ENCODE measurements at places on chromosomes 1 and 21. TPM values are rescaled to one million over a fixed set of nuclear protein-coding genes. Genes with fewer than 3 reads are reported as not detected.

- H3K4me1 ChIP-seq: no peaks in the 10 kb centered on the region
- peaks cover 6% of the 10 kb centered on the region for H3K27me3 ChIP-seq
- H3K4me3 ChIP-seq: no peak overlapping the region
- no peak overlapping the region for H3K27ac ChIP-seq
- no peak for DNase-seq
- H3K36me3 ChIP-seq: no peaks in the 10 kb centered on the region
These were observed 42.0 kb downstream of the PROX1 start for GRCh38 chr1:214029796-214030195.

DNA sequence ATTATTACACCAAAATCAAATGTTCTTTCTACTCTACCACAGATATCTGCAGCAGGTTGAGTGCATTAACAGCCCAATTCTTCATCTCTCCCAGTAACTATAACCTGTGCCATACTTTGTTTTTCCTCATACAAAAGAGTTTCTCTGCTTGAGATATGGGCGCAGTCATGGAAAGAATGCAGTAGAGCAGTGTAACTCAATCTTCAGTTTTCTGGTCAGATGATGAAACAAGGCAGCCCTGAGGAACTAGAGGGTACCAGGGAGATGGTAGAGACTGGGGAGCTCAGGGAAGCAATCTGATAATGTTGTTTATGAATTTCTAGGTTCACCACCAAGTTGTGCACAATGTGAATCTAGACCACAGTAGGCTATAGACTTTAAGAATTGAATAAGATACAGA is 39.6 kb downstream of the ASPM start:
- H3K36me3 ChIP-seq: peaks cover 84% of the 10 kb centered on the region

DNA sequence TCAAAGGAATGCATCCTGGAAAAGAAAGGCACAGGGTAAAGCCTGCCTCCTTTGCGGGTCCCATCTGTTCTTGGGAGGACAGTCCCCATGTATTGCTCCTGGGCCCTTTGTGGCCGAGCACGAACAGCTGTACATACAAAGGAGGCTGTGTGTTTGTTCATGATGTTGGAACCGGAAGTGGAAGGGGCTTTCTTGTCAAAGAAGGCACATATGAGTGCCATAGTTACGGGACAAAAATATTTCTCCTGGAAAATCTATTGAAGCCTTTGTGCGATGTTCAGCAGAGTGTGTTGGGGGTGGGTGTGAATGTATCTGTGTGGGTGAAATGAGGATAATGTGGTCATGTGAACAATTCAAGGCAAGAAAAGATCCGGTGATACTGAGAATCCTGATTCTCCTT is 297.6 kb downstream of the DISC1 start:
- H3K27ac ChIP-seq: no peak overlapping the region
- DNase-seq: no peak
- H3K4me1 ChIP-seq: peaks cover 19% of the 10 kb centered on the region
- H3K4me3 ChIP-seq: no peak overlapping the region
- peaks cover 8% of the 10 kb centered on the region for H3K36me3 ChIP-seq
- peaks cover 2% of the 10 kb centered on the region for H3K27me3 ChIP-seq

- DNase-seq: peak; percentile 80
- peaks cover 2% of the 10 kb centered on the region for H3K27me3 ChIP-seq
- no peak overlapping the region for H3K27ac ChIP-seq
These were observed 39.6 kb upstream of the LDLRAP1 start for GRCh38 chr1:25503551-25504426.

GRCh38 chr1:70397013-70397412 is 14.1 kb upstream of the CTH start:
- H3K36me3 ChIP-seq: no peaks in the 10 kb centered on the region
- H3K27ac ChIP-seq: no peak overlapping the region
- peaks cover 5% of the 10 kb centered on the region for H3K27me3 ChIP-seq
- H3K4me3 ChIP-seq: no peak overlapping the region
- no peaks in the 10 kb centered on the region for H3K4me1 ChIP-seq

DNA sequence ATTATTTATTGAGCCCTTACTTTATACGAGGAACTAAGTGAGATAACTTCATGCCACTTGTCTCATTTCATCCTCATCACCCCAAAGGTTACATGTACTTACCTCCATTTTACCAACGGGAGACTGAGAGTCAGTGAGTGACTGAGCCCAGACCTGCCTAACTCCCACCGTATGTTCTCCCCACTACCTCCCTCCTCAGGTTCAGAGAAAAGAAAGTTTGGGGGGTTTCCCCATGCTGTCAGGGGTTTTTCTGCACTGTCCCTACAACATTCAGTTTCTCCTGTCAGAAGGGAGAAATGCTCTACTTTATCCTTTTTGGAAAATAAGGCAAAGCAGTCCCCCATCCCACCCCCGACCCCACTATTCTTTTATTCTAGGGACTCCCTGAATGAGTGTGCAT is 32.9 kb downstream of the FAM78B start:
- H3K27me3 ChIP-seq: peaks cover 2% of the 10 kb centered on the region
- no peaks in the 10 kb centered on the region for H3K36me3 ChIP-seq
- H3K4me3 ChIP-seq: no peak overlapping the region
- DNase-seq: no peak
- H3K27ac ChIP-seq: no peak overlapping the region

- H3K4me3 ChIP-seq: peak within 1 kb of the TSS; percentile 53
- H3K27ac ChIP-seq: no peak within 1 kb of the TSS
- no peaks in the 10 kb centered on the region for H3K36me3 ChIP-seq
- peak; percentile 20 for DNase-seq
These were observed at the start of gene ETNK2 for GRCh38 chr1:204151552-204152309. TSS of gene ETNK2 (minus strand) at chr1:204152044. CDS start at chr1:204151852, 192 bp downstream.

- H3K4me1 ChIP-seq: no peaks in the 10 kb centered on the region
- H3K36me3 ChIP-seq: no peaks in the 10 kb centered on the region
- H3K27me3 ChIP-seq: no peaks in the 10 kb centered on the region
- H3K4me3 ChIP-seq: no peak overlapping the region
- DNase-seq: no peak
These were observed 111.0 kb downstream of the KCNJ6 start for GRCh38 chr21:37805266-37805665.

GRCh38 chr1:204989266-204990058 is 53.5 kb upstream of the CNTN2 start:
- peak; percentile 63 for DNase-seq
- no peaks in the 10 kb centered on the region for H3K36me3 ChIP-seq
- peaks cover 18% of the 10 kb centered on the region for H3K4me1 ChIP-seq

- H3K27me3 ChIP-seq: peaks cover 13% of the 10 kb centered on the region
- DNase-seq: no peak
- no peak overlapping the region for H3K27ac ChIP-seq
These were observed 9.2 kb downstream of the CASZ1 start for GRCh38 chr1:10787286-10787685.

The S100A8 gene
- not detected for total RNA-seq

The PRCC gene
- total RNA-seq: 87.7 TPM
